ENCODE measurements at places on chromosomes 16 and 17.

GRCh38 chr17:17547210-17547764 is 44.2 kb downstream of the PEMT start:
- DNase-seq: no peak

DNA sequence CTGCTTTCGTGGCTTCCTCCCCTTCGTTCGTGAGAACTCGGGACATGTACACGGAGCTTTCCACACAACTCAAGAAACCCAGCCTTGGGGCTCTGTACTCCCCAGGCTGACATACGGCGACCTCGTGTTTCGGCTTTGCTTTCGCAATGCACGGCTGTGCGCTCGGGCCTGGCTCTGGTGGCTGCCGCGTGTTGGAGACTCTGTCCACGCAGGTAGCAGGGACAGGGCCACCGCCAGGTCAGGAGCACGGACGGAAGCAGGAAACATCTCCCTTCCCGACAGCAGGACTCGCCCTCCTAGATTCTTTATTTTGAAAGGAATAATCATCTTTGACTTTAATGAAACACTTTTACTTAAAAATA is 17.3 kb downstream of the UTS2R start:
- DNase-seq: no peak

GRCh38 chr16:3281222-3281820 is 2.0 kb upstream of the ZNF263 start:
- no peak for DNase-seq

GRCh38 chr16:10738231-10739077 is 5.2 kb upstream of the NUBP1 start:
- peak; percentile 89 for DNase-seq

GRCh38 chr16:50359626-50360025 is 9.2 kb downstream of the BRD7 start:
- no peak for DNase-seq

- no peak for DNase-seq
These were observed 17.9 kb downstream of the GINS2 start for GRCh38 chr16:85670840-85671239.

DNA sequence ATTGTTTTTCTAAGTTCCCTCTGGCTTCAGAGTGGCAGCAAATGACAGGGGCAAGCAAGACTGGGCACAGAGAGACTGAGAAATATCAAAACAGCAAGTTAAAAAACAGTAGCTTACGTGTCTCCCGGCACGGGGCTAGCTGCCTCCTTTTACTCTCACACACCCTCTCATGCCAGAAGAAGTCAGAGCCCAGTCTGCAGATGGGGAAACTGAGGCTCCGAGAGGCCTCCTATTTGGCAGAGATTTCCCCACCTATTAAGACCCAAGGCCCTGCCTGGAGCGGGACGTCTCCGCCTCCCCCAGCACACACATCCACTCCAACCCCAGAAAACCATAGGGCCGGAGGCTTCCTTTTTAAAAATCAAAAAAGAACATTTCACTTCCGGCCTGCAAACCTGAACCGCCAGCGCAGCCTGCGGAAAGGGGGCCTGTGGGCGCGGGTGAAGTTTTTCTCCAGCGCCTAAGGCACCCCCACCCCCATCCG is 832 bp downstream of the CARHSP1 start:
- peak; percentile 15 for DNase-seq

DNA sequence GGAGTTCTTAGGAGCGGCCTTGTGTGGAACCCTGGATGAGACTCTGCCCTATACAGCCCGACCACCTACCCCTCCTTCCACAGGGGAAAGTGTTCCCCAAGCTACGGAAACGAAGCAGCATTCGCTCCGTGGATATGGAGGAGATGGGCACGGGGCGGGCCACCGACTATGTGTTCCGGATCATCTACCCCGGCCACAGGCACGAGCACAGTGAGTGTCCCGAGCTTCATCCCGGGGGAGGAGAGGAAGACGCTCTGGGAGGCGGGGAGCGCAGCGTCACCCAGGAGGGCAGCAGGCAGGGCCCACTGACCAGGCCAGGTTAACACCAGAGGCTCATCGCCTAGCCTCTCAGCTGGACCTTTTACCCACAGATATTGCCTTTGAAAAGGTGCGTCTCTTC is 27.8 kb downstream of the SGSM2 start:
- DNase-seq: no peak

DNA sequence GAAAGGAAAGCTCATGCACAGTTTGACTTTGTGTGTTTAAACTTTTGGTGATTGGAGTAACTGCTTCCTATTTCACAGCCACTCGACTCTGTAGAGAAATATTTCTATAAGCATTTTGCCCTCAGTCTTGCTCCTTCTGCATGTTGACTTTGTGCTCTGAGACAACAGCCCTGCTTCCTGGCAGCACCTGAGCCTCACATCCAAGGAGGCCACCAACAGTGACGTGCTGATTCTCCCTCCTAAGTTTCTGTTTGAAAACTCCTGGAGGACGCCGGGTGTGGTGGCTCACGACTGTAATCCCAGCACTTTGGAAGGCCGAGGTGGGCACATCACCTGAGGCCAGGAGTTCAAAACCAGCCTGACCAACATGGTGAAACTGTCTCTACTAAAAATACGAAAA is 23.9 kb upstream of the WSB1 start:
- DNase-seq: no peak

DNA sequence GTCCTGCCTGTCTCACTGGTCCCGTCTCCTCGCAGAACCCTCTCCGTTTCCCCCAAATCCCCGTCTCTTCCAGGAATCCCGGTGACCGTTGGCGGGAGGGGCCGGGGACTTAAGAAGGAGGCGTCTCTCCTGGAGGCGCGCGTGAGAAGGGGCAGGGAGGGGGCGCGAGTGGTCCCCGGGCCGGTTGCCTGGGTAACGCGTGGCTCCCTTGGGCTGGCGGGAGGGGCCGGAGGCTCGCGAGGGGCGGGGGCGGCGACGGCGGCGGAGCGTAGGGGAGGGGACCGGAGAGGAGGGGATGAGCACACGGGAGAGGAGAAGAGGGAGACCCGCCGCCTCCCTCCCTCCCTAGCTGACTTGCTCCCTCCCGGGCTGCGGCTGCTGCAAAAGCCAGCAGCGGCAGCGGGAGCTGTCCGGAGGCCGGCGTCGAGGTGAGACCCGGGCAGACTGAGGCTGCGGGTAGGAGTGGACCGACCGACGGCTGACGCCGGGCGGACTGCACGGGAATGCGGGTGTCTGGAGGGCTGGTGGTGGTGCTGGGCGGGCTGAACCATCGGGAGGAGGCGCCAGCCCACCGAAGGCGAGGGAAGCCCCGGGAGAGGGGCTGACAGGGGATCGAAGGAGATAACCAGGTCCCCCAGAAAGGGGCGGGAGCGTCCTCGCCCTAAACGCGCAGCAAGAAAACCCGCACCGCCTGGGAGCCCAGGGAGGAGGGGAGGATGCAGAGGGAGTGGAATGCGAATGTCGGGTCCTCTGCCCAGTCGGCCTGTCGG is at the start of gene PRRT2:
TSS of gene PRRT2 (plus strand) at position 298 of the 770 bp plus-strand sequence. CDS start 862 bp downstream, outside the sequence.
- no peak for DNase-seq

- no peak for DNase-seq
These were observed 8.2 kb upstream of the C16orf95 start for GRCh38 chr16:87325423-87325858.

GRCh38 chr16:75064403-75065148 is 52.0 kb downstream of the LDHD start:
- no peak for DNase-seq

DNA sequence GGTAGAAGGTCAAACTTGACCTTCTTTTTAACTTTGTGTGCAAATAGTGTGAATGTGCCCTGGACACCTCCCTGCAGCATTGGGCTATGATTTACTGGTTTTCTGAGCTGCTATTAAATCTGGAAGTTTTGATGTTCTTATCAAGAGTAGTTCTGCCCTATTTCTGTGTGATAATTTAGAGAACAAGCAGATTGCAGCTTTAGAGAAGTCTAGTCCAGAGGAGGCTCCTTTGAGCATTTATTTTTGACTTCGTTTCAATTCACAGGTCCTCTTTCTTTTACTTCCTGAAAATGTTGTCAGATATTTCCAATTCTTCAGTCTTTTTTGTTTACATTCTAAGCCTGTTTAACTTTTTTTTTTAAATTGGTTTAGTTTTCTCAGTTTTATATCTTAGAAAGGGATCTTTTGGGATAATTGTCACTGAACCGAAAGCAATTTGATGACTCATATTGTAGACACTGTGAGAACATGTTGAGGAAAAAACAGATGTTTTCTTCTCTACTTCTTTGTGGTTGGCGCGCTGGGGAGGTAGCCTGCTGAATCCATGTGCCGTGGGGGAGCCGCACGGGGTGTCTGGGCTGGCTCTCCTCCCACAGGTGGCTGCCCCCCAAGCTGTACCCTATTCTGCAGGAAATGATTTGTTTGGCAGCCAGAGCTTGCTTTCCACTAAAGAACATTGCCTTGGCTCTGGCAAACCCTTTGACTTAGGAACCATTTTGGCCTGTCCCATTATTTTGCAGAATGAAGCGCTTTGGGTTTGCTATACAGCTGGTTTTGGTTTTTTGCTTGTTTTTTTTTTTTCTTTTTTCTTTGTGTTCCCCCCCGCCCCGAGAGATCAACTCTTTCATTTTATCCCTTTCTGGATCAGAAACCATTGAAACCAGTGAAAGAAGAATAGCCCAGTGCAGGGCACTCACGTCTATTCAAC is 53.4 kb downstream of the MFSD11 start:
- peak; percentile 37 for DNase-seq

GRCh38 chr17:34248511-34249024 is 6.5 kb upstream of the CCL2 start:
- peak; percentile 92 for DNase-seq

- DNase-seq: no peak
These were observed 14.0 kb downstream of the LDHD start for GRCh38 chr16:75102595-75102994.

GRCh38 chr16:85908444-85908843 is 9.5 kb downstream of the IRF8 start:
- no peak for DNase-seq

DNA sequence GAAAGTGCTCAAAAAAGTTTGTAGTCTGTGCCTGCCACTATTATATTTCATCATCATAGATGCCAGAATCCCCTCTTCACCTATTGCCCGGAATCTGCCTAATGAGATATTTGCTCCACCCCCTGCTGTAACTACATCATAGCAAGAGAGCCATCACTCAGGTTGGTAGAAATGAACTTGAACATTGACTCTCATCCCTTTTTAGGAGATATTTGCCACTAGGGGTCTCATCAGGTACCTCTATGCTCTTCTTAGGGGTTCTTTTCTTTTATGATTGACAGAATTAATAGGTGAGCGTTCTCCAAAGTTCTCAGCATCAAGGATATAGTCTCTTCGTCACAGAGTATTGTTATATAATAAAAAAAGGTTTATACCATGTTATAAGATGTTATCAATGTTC is 20.0 kb downstream of the ANKS4B start:
- no peak for DNase-seq

GRCh38 chr17:5422505-5422904 is 2.5 kb downstream of the RPAIN start:
- no peak for DNase-seq

DNA sequence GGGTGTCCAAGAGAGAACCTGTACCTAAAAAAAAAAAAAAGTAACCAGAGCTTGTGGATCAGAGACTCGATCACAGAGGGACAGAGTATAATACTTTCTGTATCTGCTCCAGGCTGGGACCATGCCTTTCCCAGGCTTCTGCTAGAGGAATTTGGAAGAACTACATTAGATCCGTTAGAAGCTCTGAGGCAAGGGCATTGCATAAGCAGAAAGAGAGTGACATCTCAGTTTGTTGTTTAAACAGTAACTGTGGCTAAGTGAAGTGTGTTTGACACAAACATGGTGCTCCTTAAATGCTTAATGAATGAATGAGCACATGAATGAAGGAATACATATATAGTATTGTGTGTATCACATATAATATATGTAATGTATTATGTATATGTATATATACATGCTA is 131.2 kb downstream of the HS3ST3B1 start:
- no peak for DNase-seq

- DNase-seq: peak; percentile 11
These were observed at the start of gene GRIN2C for GRCh38 chr17:74859459-74860228. GRIN2C (minus strand) TSS chr17:74859885; CDS start chr17:74855092, 4,793 bp downstream.

- no peak for DNase-seq
These were observed 57.4 kb downstream of the HS3ST3A1 start for GRCh38 chr17:13544292-13544691.

GRCh38 chr16:391885-392335 is 5.1 kb upstream of the NME4 start:
- DNase-seq: peak; percentile 69

GRCh38 chr17:47099451-47099986 is 89.6 kb downstream of the CDC27 start:
- no peak for DNase-seq

- DNase-seq: no peak
These were observed 7.4 kb upstream of the MED9 start for GRCh38 chr17:17469358-17469757.

DNA sequence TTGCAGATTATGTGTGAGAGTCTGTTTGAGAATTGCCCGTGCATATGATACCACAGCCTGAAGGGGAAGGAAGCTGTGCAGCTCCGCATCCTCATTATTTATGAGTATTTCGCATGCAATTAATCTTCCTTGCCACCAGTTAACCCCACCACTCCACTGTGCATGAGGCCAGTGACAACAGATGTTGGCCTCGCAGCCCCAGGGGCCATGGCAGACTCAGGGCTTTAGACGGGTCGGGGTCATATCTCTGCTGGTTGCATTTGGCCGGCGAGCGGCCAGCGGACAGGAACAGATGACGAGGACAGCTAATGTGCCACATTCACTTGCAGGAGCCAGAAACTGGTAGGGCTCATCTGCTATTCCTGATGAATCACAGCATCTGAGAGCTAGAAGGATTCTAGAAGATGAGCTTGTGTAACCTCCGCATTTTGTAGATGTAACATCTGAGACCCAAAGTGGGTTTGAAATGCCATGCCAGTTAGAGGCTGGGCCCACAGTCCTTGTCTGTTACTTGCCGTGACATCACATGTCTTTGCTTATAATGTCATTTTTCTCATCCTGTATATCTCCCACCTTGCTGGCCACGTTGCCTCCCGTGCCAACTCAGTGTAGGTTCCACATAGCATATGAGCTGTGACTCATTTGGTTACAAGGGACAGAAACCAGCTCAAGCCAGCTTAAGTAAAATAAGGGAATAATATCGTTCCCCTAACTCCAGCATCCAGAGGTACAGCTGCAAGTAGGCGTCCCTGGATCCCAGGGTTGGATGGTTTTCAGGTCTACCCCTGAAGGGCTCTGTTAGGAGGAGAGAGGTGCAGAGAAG is 137.2 kb downstream of the SNX29 start:
- DNase-seq: no peak

- peak; percentile 35 for DNase-seq
These were observed 393.2 kb downstream of the PMP22 start for GRCh38 chr17:14871921-14872320.

DNA sequence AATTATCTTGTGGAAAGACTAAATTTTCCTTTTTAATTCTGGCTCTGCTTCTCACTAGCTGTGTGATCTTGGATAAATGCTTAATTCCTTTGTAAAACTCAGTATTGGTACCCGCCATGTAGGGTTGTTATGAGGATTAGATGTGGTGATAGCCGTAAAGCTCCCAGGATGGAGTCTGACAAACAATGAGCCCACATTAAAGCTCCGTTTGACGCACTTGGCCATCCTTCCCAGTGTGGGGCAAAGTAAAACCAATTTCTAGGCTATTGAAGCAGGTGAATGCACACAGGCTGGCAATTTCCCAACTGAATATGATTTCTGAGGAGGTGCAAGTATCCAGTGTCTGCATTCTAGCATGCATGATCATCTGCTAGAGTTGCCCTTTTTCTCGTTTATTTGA is 123.6 kb downstream of the MRTFB start:
- DNase-seq: no peak
